ENCODE measurements at places on chromosomes 7 and 10.
A peak's percentile ranks its signal among the peaks of the same experiment; 100 is the strongest.

GRCh38 chr7:47787249-47788069 is 160.8 kb downstream of the PKD1L1 start:
- DNase-seq, result peak; percentile 63

DNA sequence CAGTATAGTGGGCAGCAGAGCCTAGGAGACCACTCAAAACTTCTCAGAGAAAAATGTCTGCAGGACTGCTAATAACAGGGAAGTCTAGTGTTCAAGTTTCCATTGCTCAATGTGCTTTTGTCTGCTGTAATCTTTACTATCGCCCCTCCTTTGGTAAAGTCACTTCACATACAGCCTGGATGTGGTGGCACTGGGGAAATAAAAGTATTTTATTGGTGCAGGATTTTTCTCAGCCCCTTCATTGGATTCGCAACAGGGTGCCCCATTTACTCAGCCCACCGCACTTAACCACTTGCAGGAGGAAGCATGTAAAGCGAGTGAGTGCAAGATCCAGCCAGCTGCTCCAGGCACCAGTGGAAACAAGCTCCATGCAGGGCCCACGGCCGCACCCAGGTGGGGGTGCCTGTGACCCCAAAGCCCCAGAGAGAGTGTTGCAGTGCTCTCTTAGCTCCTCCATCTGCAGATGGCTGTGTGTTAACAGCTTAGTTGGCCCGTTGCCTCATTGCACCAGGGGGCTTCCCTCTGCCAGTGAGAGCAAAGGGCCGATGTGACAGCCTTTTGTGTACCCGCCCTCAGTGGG is 163.5 kb upstream of the TMEM72 start:
- DNase-seq, result no peak

DNA sequence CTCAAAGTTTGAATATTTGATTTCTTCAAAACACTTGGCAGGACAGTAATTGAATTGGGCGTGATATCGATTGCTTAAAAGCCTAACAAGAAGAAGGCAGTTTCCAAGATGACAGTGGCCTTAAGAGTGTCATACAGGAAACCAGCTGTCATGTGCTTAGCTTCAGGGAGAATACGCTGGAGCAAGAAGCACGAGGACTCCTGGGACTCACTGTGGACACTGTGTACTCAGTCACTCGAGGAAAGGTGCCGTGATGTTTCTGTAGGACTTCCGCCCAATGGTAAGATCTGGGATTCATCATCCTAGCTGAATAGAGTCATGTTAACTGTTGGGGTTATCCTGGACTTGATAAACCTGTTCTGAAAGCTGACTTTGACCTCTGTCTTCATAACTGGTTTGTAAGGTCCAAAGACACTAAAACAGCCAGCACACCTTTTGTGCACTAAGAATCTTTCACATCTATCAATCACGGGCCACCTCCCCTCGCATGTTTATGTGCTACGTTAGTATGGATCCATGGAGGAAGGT is 113.5 kb downstream of the CELF2 start:
- no peak for DNase-seq

DNA sequence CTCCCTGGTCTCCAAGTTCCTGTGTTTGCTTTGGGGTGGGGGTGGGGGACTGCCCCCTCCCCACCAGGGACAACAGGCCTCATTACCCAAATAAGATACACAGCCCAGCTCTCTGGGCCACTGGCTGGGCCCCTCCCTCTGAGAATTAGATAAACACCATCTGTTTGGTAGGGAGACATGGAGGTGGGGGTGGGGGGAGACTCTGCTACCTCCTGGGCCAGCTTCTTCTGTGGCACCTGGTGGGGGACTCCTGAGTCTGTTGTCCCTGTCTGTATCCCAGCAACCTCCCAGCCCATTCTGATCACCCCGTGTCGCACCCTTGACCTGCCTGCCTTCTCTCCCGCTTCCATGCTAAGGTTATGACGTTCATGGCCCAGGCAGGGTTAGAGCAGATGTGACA is 5.8 kb downstream of the MLXIPL start:
- DNase-seq, result no peak

- DNase-seq, result no peak
These were observed 13.7 kb upstream of the LAMB4 start for GRCh38 chr7:108143658-108144420.

DNA sequence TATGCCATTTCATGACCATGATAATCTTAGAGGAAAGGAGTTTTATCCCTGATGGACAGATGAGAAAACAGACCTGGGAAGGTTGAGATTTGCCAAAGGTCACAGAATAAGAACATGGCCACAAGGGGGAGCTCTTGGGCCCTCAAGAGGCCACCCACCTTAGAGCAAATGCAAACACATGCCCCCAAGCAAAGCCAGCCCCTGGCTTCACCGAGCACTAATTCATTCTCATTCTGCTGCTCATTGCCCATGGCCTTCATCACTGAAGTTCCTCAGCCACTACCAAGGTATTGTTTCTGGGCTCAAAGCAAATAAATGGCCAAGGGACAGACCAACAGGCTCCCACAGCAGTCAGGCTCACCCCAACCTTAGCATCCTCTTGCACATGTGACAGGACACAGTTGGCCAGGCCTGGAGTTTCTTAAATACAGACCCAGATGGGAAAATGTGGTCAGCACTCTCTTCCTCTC is 44.2 kb downstream of the PDLIM1 start:
- peak; percentile 78 for DNase-seq

- no peak for DNase-seq
These were observed 192.7 kb downstream of the GATA3 start for GRCh38 chr10:8247191-8247590.

GRCh38 chr10:3654496-3654895 is 130.5 kb downstream of the KLF6 start:
- peak; percentile 44 for DNase-seq

DNA sequence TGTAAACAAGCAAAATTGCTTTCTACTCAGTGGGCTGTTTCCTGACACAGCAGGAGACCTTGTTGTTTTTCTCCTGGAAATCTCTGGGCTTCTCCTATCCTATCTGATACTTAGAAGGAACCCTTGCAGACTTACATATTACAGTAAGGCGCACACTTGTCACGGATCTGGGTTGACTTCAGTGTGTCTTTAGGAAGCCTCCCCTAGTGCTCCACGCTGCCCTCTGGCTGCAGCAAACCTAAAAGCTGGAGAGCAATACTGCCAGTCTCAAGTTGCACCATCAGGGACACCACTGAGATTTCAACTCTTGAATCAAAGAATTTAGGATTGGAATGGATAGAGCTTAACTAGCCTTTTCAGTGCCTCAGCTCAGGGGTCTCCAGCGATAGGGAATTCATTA is 495.3 kb downstream of the LRMDA start:
- peak; percentile 61 for DNase-seq

GRCh38 chr7:137986252-137987017 is 15.5 kb downstream of the CREB3L2 start:
- no peak for DNase-seq

DNA sequence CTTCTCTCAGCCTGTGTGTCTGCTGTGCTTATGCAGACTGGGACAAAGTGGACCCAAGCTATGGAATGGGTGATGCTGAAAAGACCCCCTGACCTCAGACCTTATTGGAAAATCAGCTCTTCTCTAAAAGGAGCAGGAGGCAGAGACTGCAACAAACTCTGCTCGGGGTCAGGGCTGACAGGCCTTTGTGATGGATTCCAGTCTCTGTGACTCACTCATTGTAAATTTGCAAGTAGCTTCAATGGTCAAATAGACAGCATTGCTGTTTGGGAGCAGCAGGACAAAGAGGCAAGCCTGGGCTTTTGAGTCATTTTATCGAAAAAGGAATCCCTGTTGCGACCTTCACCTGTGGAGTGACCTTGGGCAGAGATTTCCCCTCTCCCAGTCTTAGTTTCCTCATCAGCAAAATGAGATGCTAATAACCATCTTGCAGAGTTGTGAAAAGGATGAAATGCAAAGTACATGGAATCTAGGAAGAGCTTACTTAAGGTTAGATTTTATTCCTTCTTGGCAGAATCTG is 26.1 kb upstream of the GPR26 start:
- peak; percentile 10 for DNase-seq

- DNase-seq, result no peak
These were observed 100.3 kb downstream of the DNAJB9 start for GRCh38 chr7:108669958-108670357.

DNA sequence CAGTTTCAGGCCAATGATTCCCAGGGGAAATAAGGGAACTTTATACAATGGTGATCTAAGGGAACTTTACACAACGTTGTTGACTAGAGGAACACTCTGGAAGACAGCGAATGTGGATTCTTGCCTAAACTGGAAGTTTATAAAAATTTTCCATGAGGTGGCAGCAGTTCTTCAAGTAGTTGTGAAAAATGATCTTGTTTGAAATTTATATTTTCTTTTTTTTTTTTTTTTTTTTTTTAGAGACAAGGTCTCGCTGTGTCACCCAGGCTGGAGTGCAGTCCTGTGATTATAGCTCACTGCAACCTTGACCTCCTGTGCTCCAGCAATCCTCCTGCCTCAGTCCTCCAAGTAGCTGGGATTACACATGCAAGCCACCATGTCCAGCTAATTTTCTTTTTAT is 32.1 kb upstream of the GTF2I start:
- peak; percentile 55 for DNase-seq

GRCh38 chr7:90222811-90223725 is 11.5 kb downstream of the STEAP2 start:
- peak; percentile 14 for DNase-seq

DNA sequence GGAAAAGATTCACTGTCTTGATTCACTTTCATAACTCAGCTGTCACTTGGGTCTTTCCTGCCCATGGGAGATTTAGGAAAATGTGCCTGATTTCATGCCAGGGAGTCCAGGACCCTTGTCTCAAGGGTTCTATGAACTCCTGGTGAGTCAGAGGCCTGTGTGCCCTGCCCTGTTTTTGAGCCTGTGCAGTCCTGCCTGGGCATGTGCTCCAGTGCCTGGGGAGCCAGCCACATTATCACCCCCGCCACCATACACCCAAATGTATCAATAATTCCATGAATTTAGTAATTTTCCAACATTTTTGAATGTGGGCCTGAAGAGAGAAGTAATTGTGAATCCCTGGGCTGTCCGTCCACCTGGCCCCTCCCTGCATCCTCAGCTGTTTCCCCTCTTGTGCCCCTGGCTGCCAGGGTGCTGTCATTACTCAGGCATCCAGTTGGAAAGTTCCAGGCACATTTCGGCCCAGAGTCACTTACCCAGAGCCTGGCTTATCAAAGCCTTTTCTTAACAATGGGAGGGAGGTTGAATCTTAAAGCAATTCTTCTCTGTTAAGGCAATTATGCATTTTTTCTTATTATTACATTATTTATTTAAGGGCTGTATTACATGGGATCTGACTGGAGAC is 287.8 kb upstream of the CDC14C start:
- DNase-seq, result peak; percentile 37

GRCh38 chr7:106071356-106071998 is 40.6 kb downstream of the SYPL1 start:
- DNase-seq, result no peak

DNA sequence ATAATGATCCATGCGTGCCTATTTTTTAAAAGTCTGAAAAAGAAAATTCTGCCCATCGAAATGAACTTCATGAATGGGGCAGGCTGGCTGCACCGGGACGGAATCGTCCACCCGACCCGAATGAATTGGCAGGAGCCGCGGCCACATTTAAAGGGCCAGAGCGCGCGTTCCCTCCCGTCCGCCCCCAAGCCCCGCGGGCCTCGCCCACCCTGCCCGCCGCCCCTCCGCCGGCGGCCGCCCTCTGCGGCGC is 319 bp upstream of the GATA3 start:
- DNase-seq, result peak; percentile 63

DNA sequence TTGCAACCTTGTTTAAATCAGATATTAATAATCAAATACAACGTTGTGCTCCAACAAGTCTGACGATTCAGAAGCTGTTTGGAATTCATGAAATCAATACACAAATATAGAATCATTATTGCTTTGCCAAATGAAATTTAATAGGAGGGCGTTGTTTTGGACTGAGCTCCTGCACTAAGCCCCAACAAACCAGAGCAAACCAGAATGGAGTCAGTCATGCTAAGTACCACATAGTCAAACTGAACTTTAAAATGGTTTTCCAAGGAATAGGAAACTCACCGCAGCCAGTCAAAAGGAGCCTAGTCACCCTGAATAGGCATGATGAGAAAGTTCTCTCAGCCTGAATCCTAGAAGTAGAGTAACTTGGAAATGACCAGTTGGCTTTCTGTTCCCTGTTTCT is 53.7 kb downstream of the HACD1 start:
- DNase-seq, result no peak

DNA sequence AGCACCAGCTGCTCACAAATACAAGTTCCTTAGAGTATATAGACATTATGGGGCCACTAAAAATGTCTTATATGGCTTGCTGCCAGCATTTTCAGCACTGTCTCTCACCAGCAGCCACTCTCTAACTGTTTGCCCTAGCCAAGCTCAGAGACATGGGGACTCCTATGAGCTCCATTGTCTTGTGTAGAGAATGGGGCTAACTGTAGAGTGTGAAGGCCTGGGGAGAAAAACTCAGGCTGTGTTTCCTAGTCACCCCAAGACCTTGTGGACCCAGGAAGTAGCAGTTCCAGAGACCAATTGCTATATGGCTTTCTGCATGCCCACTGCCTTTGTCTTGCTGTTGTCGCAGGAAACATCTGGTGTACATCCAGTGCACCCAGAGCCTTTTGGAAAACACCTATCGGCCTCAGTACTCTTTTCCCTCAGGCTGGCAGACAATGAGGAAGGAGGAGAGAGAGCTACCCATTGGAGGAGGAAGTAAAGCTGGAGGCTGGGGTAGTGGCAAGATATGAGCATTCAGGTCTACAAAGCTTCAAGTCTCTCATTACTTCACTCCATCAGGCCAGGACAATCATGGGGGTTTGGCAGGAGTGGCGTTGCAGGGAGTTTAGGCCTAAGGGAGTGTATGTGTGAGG is 28.4 kb downstream of the ENTPD1 start:
- DNase-seq, result no peak

DNA sequence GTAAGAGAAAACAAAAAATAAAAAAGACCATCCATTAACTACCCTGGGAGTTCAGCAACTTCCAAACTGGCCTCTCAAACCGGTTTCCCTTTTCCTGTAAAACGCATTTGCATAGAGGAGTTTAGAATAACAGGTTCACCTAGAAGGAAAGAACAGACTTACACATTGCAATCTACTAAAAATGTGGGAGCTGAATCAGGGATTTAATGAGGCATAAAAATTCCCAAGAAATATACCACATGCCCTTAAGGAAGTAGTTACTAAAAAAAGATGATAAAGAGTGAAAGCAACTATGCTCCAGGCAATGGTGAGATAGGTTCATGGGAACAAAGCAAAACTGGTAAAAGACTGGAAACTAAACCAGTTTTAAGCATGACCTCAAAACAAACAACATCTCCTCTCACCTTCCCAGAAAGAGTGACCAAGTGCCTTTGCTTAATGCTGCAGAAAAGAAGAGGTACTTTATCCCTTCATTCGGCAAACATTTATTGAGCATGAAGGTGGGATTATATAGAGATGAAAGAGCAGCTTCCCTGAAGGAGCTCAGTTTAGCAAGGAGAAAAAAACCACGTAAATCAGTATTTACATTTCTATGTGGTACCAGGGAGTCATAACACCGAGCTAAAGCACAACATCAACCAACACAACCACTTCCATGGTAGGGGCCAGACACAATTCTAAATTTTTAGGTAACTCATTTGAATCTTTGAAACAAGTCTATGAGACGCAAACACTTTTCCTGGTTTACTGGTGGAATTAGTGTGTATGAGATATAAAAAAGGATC is 152.8 kb downstream of the SGMS1 start:
- peak; percentile 93 for DNase-seq

- DNase-seq, result no peak
These were observed 4.9 kb downstream of the IPMK start for GRCh38 chr10:58262766-58263165.

GRCh38 chr10:14583252-14583651 is 191.4 kb downstream of the FAM107B start:
- no peak for DNase-seq
